NCI-H345 (cell line): ENCODE measurements at places on chromosomes 4 and X.

- DNase-seq = no peak
These were observed 21.2 kb upstream of the COX18 start for GRCh38 chr4:73090738-73091137.

DNA sequence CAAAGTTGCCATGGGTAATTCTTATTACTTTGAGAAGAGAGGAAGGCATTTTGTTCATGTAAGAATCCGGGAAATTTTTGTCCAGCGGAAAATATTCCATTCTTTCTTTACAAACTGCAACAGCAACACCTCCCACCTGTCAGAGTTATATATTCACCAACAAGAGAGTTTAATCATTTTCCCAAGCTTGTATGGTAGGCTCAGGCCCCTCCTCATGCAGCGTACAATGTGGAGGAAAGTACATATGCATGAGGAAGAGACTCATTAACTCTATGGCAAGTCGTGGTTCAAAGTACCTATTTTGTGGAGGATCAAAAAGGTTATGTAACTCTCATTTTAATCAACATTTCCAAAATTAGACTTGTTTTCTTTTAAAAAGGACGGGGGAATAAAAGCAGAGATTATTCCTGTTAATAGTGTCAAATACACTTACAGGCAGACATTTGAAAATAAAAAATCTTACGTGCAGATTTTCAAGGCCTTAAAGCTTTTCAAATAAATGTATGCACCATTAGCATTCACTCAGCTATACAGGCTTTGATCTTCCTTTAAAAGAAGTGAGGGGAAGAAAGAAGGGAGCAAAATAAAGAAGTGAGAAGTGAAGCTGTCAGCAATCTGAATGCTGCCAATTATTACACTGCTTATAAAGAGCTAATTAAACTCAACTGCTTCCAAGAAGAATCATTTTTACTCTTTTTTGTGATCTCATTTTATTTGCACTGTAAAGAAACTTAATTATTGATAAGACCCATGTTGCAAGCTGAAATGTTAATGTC, 204.8 kb downstream of the FAT4 start:
- no peak for DNase-seq

- no peak for DNase-seq
These were observed 21.4 kb upstream of the CENPU start for GRCh38 chr4:184755278-184755677.

- no peak for DNase-seq
These were observed 56.7 kb downstream of the MTM1 start for GRCh38 chrX:150625097-150625496.

- DNase-seq = no peak
These were observed 89.0 kb downstream of the COMMD8 start for GRCh38 chr4:47374477-47374876.

DNA sequence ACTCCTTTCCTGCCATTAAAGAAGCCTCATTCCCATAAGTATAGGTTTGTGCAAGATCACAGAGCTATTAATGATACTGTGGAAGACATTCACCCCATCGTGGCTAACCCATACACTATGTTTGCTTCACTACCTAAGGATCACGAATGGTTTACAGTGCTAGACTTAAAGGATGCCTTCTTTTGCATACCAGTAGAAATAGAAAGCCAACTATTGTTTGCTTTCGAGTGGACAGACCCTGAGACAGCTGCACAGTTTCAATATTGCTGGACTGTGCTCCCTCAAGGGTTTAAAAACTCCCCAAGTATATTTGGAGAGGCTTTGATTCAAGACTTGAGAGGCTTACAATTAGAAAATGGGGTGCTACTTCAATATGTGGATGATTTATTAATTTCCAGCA, 16.0 kb upstream of the PAPSS1 start:
- DNase-seq = no peak

GRCh38 chr4:134365852-134366251, 164.3 kb upstream of the PABPC4L start:
- no peak for DNase-seq

- peak; percentile 46 for DNase-seq
These were observed 203.3 kb upstream of the HS3ST1 start for GRCh38 chr4:11632025-11632424.

DNA sequence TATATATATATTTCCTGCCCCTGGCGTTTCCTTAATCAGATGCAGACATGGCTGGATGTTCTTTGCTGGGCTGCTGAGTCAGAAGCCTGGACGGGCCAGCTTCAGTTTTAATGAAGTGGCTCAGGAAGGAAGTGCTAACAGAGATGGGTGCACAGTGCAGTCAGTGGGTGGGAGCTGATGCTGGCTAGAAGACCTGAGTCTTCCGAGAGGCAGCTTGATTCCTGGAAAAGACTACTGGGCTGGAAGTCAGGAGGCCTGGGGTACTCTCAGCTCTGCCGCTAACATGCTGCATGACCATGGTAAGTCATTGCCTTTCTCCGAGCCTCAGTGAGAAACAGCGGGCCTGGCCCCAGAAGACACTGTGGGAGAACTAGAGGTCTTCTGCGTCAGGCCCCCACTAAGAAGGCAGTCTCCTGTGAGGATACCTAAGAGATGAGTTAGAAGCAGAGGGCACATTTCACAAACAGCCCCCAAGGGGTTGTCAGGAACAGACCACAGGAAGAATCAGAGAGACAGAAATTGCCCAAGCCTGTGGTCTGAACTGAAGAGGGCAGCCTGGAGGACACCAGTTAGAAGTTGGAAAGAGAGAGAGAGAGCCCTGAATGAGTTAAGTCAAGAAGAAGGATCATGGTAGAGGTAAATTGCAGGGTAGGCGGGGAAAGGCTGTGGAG, 8.3 kb upstream of the CD40LG start:
- no peak for DNase-seq

DNA sequence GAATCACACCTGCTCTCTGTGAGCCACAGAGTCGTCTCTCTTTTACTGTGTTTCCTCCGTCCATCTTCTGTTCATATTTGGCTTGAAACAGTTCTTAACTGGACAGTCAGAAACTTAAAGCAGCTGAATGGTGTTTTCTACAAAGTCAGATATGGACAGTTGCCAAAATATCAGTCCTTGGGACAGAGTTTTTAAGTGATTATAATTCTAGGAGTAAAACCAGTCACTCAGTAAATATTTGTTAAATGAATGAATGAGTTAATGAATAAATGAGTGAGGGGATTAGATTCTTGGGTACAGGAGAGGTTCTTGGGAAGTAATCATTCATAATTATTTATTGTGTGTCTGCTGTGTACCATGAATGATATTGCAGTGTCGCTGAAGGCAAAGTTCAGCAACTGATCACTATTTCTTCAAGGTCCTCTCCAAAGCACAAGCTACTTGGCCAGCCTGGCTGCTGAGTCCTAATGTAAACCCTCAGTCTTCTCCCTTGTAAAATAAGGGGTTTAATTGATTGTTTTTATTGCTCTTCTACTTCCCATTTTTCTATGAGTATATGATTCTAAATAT, 5.5 kb upstream of the SCRG1 start:
- no peak for DNase-seq

- no peak for DNase-seq
These were observed 243.8 kb upstream of the LDB2 start for GRCh38 chr4:17142232-17142711.

DNA sequence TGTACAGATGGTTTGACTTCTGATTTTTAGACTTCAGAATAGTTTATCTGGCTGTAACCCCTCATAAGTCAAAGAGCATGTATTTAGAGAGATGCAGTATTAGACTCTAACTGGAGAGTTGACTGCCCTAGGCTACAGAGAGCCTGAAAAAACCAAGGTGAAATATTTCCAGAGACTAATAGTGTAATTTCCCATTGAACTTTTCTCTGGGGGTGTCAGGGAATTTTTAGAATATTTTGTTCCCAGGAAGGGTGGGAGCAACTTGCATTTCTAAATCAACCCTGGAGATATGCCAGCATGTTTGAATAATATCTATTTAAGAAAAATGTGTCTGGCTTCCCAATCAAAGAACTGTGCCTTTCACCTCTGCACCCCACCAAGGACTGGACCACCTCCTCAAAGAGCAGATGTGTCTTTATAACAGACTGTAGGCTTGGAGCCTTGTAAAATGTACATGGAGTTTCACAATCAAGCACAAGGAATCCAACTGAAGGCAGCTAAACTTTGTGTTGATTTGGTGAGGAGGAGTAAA, 2.0 kb downstream of the ANXA3 start:
- DNase-seq = no peak

DNA sequence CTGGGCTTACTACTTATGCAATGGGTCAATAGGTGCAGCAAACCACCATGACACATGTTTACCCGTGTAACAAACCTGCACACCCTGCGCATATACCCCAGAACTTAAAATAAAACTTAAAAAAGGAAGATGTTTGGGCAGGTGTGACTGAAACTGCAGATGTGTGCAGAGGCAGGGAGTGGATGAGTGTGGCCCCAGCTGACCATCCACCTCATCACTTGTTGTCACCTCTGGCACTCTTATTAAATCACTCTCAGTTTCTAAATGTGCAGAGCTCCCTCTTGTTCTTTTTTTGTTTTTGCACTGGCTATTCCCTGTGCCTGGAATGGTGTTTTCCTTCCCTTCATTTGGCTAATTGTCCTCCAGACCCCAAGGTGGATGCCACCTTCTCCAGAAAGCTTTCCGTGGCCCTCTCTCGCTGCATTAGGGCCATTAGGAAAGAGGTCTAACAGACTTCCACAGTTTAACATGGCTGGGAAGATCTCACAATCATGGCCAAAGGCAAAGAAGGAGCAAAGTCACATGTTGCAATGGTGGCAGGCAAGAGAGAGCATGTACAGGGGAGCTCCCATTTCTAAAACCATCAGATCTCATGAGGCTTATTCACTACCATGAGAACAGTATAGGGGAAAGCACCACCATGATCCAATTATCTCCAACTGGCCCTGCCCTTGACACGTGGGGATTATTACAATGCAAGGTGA, 58.5 kb downstream of the SLC2A9 start:
- DNase-seq = no peak

GRCh38 chr4:137601934-137602333, 69.6 kb upstream of the PCDH18 start:
- no peak for DNase-seq

- DNase-seq = no peak
These were observed 117.9 kb downstream of the STIM2 start for GRCh38 chr4:26978387-26979053.

- DNase-seq = no peak
These were observed 8.6 kb upstream of the ENPEP start for GRCh38 chr4:110467400-110467799.

GRCh38 chr4:144655491-144655890, 9.5 kb downstream of the HHIP start:
- DNase-seq = no peak

GRCh38 chr4:121277194-121278105, 103.4 kb downstream of the QRFPR start:
- DNase-seq = no peak

- no peak for DNase-seq
These were observed 196.5 kb downstream of the STK32B start for GRCh38 chr4:5247735-5248134.

DNA sequence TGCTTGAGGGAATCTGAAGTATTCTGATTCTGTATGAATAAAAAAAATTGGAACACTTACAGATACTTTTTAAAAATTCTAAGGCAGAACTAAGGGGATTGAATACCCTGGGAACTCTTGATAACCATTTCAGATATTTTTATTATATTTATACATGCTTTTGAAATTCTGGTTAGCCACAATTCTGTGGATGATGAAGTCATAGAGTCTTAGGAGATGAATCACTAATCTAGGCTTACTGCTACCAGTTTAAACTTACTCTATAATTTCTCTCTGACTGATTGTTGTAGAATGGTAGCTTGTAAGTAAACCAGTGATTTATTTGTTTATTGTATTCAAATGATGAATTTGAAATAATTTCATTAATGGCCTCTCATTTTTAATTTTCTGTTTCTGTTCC, 11.4 kb upstream of the SLAIN2 start:
- no peak for DNase-seq

DNA sequence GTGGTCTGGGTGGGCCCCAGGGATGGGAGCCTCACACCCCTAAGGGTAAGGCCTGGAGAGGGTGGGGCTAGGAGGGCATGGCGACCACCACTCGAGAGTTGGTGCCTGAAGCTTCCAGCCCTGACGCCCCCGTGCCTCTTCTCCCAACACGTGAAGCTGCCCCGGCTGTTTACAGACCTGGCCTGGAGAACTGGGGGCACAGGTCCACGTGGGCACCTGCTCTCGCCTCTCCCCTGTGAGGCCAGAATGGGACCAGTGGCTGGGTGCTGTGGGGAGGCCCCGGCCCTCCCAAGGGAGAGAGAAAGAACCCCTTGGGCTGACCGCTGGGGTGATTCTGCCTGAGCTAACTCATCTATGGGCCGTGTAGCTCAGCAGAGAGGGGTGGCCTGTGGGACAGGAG, 15.5 kb downstream of the NAT8L start:
- DNase-seq = no peak

DNA sequence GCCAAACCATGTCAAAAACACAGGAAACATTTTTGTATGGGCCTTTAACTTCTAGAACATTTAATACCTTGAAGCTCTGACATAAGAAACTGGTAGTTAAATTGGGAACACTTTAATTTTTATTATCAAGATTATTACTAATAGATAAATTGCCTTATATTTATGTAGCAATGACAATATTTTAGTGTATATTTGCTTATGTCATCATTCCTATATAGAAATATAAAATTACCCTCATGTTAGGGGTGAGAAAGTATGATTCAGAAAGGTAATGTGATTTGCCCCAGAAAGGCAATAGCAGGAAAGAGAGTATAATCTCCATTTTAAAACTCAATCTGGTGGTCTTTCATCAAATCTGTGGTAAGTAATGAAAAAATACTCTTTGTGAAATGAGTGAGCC, 147.4 kb downstream of the IL15 start:
- no peak for DNase-seq

- no peak for DNase-seq
These were observed 40.6 kb downstream of the ARHGAP10 start for GRCh38 chr4:147772459-147772969.

DNA sequence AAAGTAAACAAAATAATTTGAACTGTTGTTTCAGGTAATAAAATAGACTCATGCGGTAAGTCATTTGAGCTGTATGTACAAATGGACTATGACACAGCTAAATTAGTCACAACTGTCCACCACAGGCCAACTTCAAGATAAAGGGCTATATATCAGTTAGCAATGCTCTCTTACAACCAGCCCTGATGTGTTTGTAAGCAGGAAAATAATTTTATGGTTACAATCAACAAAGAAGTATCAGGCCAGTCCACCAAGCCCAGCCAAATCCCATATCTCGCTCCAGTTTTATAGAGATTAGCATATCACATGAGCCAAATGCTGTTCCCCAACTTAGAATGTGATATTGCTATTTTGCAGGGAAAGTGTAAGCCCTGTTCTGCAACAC, 511 bp upstream of the DUSP21 start:
- no peak for DNase-seq

GRCh38 chrX:124383354-124383753, 37.0 kb downstream of the SH2D1A start:
- DNase-seq = no peak

GRCh38 chrX:150845091-150845490, 53.4 kb downstream of the CD99L2 start:
- DNase-seq = no peak

- DNase-seq = no peak
These were observed 65.9 kb upstream of the OGT start for GRCh38 chrX:71466979-71467523.
